ENCODE measurements at places on chromosomes 11 and 22.

- DNase-seq, result no peak
Measured at GRCh38 chr11:69915501-69916250, 96.5 kb upstream of the FGF3 start.

DNA sequence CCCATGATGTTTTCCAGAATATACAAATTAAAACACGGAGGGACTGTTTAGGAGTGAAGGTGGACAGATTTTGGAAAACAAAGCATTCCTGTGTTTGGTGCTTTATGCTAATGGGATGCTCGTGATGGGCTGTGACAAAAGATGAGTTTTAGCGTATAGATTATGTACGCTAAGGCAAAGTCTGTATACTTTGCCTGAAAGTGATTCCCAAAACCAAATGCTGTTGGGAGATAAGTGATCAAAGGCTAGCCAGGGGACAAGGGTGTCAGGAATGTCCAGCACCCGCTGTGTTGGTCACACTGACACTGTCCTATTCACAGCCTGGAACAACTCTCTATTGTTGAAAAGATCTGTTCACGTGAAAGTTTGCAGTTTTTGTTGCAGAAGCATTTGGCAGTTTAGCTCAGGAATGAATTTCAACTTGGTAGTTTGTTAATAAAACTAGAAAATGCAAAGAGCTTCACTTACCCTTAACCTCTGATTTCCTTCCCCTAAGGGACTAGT is 1.5 kb downstream of the JAM3 start:
- no peak for DNase-seq

GRCh38 chr11:33258631-33259205 is 1.5 kb downstream of the HIPK3 start:
- DNase-seq, result no peak

GRCh38 chr11:131609337-131609736 is 238.9 kb downstream of the NTM start:
- no peak for DNase-seq

- no peak for DNase-seq
Measured at GRCh38 chr11:75035911-75036565, 47.3 kb downstream of the NEU3 start.

DNA sequence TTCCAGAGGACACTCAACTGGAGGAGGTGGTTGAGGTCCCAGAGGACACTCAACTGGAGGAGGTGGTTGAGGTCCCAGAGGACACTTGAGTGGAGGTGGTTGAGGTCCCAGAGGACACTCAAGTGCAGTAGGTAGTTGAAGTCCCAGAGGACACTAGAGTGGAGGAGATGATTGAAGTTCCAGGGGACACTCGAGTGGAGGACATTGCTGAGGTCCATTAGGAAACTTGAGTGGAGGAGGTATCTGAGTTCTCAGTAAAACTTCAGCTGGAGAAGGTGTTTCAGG is 39.7 kb downstream of the ZNF195 start:
- DNase-seq, result no peak

- DNase-seq, result no peak
Measured at GRCh38 chr11:96748639-96749370, 359.0 kb downstream of the JRKL start.

- no peak for DNase-seq
Measured at GRCh38 chr22:30056015-30056414, 24.2 kb upstream of the HORMAD2 start.

Measured in keratinocyte (primary cell).